ENCODE measurements at places on chromosomes 3 and 15.

GRCh38 chr15:88375234-88375927 is 91.8 kb downstream of the MRPL46 start:
- no peak for DNase-seq

GRCh38 chr3:71031914-71032521 is 551.5 kb downstream of the FOXP1 start:
- DNase-seq, result no peak

- no peak for DNase-seq
Observed at GRCh38 chr3:142896201-142896755, 7.4 kb upstream of the PCOLCE2 start.

GRCh38 chr3:44186712-44187111 is 55.0 kb upstream of the TOPAZ1 start:
- no peak for DNase-seq

- DNase-seq, result no peak
Observed at GRCh38 chr3:149536429-149536828, 61.9 kb downstream of the TM4SF4 start.

- no peak for DNase-seq
Observed at GRCh38 chr3:157956850-157957249, 149.4 kb downstream of the SHOX2 start.

GRCh38 chr3:52444860-52445793 is at the start of gene SEMA3G:
TSS of gene SEMA3G (minus strand) at chr3:52445103. CDS start at chr3:52445027, 76 bp downstream.
- DNase-seq, result peak; percentile 40

GRCh38 chr15:57861034-57861638 is 154.6 kb downstream of the POLR2M start:
- peak; percentile 7 for DNase-seq

DNA sequence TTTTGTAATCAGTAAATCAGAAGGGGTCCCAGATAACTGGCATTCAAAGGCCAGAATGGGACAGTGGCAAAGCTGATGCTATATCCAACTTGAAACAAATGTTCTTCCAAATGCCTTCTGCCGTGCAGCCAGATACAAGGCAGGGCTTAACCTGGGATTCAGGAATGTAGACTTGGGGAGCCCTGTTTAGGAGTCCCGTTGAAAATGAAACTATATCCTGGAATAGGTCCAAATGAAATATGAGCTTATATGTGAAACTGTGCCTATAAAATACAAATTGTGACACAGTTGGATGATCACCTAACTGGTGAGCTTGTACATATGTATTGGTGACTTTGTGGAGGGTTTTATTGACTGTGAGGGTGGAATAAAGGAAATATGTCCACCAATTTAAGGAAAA is 28.7 kb downstream of the FRMD4B start:
- no peak for DNase-seq

GRCh38 chr15:99264125-99264524 is 12.8 kb downstream of the LRRC28 start:
- DNase-seq, result no peak

GRCh38 chr3:111284503-111285183 is 213.0 kb downstream of the NECTIN3 start:
- DNase-seq, result no peak

- DNase-seq, result no peak
Observed at GRCh38 chr3:177550667-177551066, 353.4 kb upstream of the TBL1XR1 start.

DNA sequence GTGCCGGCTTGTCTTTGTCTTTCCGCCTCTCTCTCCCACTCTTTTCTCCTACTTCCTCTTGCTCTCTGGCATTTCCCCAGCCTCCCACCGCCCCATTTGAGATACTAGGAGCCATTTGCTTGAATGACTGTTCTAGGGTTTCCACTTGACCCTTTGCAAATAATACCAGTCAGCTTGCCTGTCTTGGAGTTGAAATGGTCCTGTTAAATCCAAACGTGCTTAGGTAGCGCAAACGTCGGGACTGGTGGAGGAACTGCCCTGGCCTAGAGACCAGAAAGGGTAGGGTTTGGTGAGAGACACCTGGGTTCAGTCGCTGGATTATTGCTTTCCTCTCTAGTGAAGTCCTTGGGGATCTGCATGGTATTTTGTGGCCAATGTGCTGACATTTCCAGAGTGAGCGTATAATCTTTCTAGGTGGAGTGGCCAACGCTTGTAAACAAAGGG is 10.6 kb downstream of the ZIC1 start:
- no peak for DNase-seq

DNA sequence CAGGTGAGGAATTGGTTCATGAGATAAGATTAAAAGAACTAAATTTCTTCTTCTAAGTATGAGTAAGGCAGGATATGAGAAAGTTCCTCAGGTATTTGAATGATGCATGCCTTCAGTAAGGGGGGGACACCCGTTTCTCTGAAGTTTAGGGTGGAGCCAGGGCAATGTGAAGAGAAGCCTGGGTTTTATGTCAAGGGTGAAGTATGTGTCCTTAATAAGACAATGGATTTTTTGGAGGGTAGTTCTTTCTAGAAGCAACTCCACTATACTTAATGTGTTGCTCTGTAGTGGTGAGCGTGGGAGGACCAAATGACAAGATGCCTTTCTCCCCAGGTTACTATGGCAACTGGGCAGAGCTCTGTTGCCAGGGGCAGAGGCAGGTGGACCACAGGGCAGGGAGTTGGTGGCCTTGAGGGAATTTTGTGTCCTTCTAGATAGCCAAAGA is 44.0 kb downstream of the PHLDB2 start:
- no peak for DNase-seq

GRCh38 chr3:43239755-43240154 is 46.6 kb upstream of the SNRK start:
- DNase-seq, result no peak

GRCh38 chr3:189978753-189979152 is 141.9 kb downstream of the P3H2 start:
- DNase-seq, result no peak

GRCh38 chr15:64070965-64071851 is 22.4 kb downstream of the CIAO2A start:
- no peak for DNase-seq

DNA sequence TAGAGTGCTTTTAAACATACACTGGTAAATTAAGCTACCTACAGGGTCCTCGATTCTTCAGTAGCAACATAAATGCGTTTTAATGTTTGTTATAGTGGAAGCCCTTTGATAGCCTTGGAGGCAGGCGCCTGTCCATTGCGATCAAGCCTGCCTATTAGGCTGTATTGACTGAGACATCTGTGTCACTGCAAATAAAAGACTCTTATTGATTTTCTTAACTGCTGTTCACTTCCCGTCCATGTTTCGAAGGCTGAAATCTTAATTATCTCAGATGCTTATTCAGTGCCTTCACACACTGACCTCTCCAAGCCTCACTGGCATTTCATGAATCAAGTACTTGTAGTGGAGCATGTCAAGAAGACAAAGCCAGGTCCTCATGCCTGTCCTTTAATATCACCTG is 51.1 kb downstream of the MAP2K5 start:
- DNase-seq, result no peak

GRCh38 chr15:97501291-97501690 is 459.2 kb upstream of the ARRDC4 start:
- no peak for DNase-seq

DNA sequence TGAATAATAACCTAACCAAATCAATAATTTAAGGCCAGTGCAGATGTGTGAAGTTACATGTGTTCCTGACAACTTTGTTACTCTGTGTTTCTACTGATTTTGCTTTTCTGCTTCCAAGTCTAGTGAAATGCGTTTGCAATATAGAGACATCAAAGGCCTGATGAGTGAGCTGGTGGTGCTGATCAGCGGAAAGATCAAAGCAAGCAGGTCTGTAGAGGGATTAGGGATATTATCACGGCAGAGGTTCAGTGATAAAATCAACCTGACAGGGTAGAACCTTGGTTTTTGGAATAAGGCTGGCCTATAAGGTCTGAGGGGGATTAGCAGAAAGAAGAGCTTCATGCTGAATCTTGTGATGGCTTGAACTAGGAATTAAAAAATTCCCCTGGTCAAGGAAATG is 111.7 kb downstream of the EDEM1 start:
- DNase-seq, result no peak

- no peak for DNase-seq
Observed at GRCh38 chr3:116614795-116615362, 94.7 kb upstream of the TUSC7 start.

- DNase-seq, result no peak
Observed at GRCh38 chr15:51048308-51048707, 46.4 kb downstream of the TNFAIP8L3 start.

GRCh38 chr3:160695915-160696327 is 19.0 kb downstream of the ARL14 start:
- no peak for DNase-seq

- no peak for DNase-seq
Observed at GRCh38 chr15:32701863-32702262, 15.9 kb upstream of the GREM1 start.

GRCh38 chr3:165404357-165405027 is 208.3 kb upstream of the SLITRK3 start:
- no peak for DNase-seq

DNA sequence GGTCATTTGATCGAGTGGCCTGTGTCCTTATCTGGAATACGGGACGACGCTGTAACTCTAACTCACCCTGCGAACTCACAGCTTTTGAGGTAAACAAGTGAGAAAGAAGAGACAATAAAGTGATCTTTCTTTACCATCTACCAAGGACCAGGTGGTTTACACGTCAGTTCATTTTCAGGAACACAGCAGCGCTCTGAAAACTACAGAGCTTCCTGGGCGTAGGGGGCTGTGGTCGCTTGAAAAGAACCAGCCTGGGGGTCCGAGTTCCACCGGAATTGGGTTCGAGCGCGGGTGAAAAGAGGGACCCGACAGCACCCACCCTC is 357 bp downstream of the KIAA1143 start:
- no peak for DNase-seq

- DNase-seq, result no peak
Observed at GRCh38 chr3:100443690-100444089, 42.4 kb downstream of the LNP1 start.

DNA sequence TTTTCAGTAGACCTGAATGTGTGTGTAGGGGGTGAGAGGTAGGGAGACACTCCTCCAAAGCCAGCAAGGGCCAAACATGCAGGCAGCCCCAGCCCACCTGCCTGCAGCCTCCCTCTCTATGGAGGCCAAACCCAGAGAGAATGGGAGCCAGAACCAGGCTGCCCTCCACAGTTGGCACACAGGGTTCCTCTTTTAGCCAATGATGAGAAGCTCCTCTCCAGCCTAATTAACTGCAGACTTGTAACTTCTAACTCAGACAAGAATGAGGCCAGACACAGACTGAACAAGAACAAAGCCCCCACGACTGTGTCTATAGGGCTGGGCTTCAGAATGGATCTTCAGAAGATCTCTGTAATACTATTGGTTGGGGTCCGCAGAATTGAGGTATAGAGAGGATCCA is 12.3 kb upstream of the TLE3 start:
- no peak for DNase-seq

GRCh38 chr15:100730655-100731266 is 128.4 kb downstream of the ASB7 start:
- DNase-seq, result no peak

DNA sequence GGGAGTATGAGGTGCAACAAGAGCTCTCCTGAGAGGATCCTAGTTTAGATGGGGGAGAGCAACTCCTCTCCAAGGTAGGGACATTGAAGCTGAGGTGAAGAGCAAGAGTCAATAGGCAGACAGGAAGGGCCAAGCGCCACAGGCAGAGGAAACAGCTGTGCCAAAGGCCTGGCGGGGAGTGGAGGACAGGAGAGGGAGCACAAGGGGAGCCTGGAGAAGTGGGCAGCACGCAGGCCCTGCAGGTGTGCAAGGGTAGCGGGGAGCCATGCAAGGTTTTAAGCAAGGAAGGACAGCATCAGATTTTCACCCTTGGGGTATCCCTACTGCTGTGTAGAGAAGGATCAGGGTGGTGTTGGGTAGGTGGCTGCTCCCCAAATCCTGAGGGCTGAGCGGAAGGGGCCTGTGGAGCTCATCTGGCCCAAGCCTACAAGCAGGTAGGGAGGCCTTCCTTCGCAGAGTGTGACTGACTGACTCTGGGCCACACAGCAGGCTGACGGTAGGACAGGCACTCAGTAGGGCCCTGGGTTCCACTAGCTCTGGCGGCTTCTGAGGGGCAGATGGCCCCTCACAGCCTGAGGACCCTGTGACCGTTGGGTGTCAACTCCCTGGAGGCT is 13.3 kb downstream of the CHST13 start:
- no peak for DNase-seq

- DNase-seq, result no peak
Observed at GRCh38 chr3:182201456-182202168, 489.9 kb downstream of the SOX2 start.

DNA sequence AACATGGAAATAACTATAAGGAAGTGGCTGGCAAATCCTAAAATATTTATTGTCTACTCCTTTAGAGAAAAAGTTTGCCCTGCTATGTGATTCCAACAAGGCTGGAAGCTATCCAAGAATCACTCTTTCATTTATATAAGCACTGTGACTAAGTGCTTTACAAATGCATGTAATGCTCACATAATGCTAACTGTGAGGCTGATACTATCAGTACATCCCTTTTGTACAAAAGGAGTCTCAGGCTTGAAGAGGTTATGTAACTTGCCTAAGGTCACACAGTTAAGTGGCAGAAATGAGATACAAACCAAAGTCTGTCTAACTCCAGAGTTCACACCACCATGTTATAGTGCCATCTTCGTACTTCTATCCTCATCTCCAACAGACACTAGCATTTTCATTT is 17.0 kb downstream of the TOPBP1 start:
- no peak for DNase-seq

DNA sequence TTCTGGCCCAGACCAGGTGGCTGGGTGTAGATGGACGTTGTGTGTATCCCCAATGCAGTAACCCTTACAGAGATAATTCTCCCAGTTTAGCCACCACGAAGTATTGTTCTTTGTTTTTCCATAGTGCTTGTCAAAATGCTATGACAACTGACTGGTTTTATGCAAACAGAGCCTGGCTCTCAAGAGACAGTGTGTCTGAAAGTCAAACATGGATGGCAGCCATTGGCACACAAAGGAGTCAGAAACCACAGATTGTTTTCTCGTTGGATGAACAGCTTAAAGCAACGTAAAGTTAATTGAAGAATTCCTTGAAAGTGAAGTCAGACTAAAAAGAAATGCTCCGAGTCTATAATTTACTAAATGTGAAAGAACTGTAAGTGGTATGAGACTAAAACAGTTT is 91.2 kb downstream of the FILIP1L start:
- no peak for DNase-seq
